ENCODE measurements at places on chromosomes 13 and 19. TPM values are rescaled to one million over a fixed set of nuclear protein-coding genes. Genes with fewer than 3 reads are reported as not detected.

DNA sequence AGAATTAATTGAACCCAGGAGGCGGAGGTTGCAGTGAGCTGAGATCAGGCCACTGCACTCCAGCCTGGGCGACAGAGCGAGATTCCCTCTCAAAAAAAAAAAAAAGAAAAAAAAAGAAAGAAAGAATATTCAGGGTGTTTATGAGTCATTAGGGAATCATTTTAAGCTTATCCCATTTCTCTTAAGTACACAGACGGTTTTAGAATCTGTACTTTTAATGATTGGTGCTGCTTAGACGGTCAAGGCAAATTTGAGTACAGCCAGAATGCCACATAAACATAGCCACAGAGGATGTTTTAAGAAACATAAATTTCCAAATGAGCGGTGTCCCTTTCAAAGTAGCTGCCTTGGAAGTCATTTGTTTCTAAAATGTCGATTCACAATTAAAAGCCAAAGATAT is 2.6 kb downstream of the SPRYD7 start:
- no peak overlapping the region for H3K4me3 ChIP-seq
- H3K27me3 ChIP-seq: no peaks in the 10 kb centered on the region
- no peak overlapping the region for H3K27ac ChIP-seq
- no peak for DNase-seq
- H3K4me1 ChIP-seq: peaks cover 16% of the 10 kb centered on the region

DNA sequence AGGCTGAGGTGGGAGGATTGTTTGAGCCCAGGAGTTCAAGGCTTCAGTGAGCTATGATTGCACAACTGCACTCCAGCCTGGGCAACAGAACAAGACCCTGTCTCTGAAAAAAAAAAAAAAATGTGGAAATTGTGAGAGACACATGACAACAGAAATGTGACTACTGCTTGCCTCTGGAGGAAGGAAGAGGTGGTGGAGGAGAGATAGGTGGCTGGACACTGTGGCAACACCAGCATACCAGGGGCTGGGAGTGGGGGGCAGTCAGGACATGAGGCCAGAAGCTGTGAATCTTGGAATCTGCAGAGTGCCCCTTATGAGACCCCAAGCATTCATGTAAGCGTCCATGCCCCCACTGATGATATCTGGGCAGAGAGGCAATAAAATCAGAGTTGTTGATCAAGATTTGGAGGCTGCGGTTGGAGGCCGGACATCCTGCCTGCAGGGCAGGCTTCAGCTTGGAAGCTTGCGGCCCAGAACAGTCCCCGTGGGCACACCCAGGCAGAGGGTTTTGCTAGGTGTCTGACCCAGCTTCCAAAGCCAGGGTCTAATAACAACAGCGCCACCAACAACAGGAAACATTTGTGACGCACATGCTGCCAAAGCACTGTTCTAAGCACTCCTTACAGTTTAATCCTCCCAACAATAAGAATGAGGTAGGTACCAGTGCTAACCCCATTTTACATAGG is 16.9 kb downstream of the FAM187B start:
- no peak for DNase-seq
- H3K36me3 ChIP-seq: no peaks in the 10 kb centered on the region
- peaks cover 52% of the 10 kb centered on the region for H3K4me1 ChIP-seq
- no peaks in the 10 kb centered on the region for H3K27me3 ChIP-seq

GRCh38 chr19:42942187-42942789 is 5.3 kb upstream of the PSG7 start:
- H3K4me1 ChIP-seq: no peaks in the 10 kb centered on the region
- no peaks in the 10 kb centered on the region for H3K36me3 ChIP-seq
- DNase-seq: peak; percentile 22
- no peak overlapping the region for H3K4me3 ChIP-seq
- no peak overlapping the region for H3K27ac ChIP-seq

- H3K27me3 ChIP-seq: no peaks in the 10 kb centered on the region
- H3K4me3 ChIP-seq: no peak overlapping the region
- no peak for DNase-seq
- H3K36me3 ChIP-seq: no peaks in the 10 kb centered on the region
- no peak overlapping the region for H3K27ac ChIP-seq
- no peaks in the 10 kb centered on the region for H3K4me1 ChIP-seq
These were observed 60.3 kb downstream of the SLC7A9 start for GRCh38 chr19:32809254-32809653.

DNA sequence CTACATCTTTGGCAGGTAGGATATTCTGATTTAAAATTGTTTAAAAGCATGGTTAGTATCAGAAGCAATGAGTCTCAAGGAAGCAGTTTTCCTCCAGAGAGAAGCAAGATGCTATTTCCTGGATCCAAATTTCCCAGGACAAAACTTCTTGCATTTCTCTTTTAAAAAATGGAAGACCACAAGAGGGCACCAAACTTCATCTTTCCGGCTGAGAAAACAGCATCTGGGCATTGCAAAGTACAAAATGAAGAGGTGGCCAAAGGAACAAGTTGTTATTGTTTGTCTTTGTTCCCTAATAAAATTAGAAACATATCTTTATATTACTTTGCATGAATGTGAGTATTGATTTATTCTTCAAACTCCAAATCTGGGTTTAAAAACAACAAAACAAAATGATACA is 60.0 kb upstream of the LRCH1 start:
- H3K36me3 ChIP-seq: no peaks in the 10 kb centered on the region
- no peak overlapping the region for H3K4me3 ChIP-seq
- peak; percentile 32 for DNase-seq
- H3K27me3 ChIP-seq: no peaks in the 10 kb centered on the region
- H3K27ac ChIP-seq: no peak overlapping the region

DNA sequence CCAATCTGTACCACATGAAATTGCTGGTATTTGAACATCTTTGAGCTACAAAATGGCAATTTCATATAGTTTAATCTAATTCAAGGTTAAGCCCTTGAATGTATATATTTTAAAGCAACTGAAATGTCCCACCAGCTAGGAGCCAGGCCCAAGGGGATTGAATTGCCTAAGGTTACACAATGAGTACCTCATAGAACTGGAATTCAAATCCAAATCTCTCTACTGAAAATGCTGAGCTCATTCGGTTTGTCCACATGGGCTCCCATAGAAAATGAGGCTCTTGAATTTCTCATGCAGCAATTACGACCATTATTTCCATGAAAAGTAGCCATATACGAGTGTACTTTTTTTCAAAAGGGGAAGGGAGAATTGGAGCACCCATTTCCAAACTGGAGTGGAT is 31.5 kb upstream of the FNDC3A start:
- DNase-seq: no peak
- no peak overlapping the region for H3K4me3 ChIP-seq
- H3K4me1 ChIP-seq: no peaks in the 10 kb centered on the region
- no peak overlapping the region for H3K27ac ChIP-seq
- H3K27me3 ChIP-seq: no peaks in the 10 kb centered on the region

- H3K27me3 ChIP-seq: no peaks in the 10 kb centered on the region
- DNase-seq: no peak
- H3K27ac ChIP-seq: no peak overlapping the region
- no peaks in the 10 kb centered on the region for H3K4me1 ChIP-seq
These were observed 270.6 kb downstream of the FGF14 start for GRCh38 chr13:102131246-102131645.

GRCh38 chr19:11578258-11579142 is 1.1 kb upstream of the ACP5 start:
- H3K4me3 ChIP-seq: no peak overlapping the region
- H3K36me3 ChIP-seq: no peaks in the 10 kb centered on the region
- no peaks in the 10 kb centered on the region for H3K27me3 ChIP-seq
- DNase-seq: no peak
- H3K27ac ChIP-seq: no peak overlapping the region

- H3K27ac ChIP-seq: no peak overlapping the region
- no peaks in the 10 kb centered on the region for H3K4me1 ChIP-seq
- peaks cover 18% of the 10 kb centered on the region for H3K27me3 ChIP-seq
- DNase-seq: no peak
These were observed 140.2 kb downstream of the SOX1 start for GRCh38 chr13:112207129-112207528.

DNA sequence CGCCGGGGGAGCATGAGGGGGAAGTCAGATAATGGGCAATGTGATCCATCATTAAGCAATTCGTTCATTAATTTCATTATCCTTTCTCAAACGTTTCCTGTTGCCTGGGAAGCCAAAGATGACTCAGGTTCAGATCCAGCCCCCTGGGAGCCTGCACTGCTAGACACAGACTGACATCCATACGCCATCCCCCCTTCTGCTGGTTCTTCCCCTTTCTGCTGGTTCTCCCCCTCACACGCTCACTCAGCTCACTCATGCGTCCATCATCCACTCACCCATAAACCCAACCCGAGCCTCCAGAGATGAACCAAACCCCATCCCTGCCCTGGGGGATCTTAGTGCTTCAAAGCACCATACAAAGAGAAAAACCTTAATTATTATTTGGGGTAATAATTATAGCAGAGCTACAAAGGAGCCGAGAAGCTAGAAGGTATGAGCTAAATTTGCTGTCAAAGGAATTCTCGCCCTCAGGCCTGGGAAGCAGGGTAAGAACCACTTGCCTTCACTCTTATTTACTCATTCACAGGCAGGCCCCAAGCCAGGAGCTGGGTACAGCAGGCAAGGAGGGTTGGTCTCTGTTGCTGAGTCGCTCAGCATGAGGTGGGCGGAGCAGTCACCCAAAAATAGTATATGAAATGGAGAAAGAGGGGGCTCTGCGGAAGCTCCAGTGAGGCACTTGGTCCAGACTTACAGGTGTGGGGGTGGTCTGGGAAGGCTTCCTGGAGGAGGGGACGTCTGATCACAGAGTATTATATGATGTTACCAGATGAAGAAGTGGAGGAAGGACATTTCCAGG is 7.0 kb upstream of the ZNF444 start:
- H3K27me3 ChIP-seq: no peaks in the 10 kb centered on the region
- H3K4me1 ChIP-seq: peaks cover 3% of the 10 kb centered on the region
- DNase-seq: no peak
- H3K36me3 ChIP-seq: no peaks in the 10 kb centered on the region

DNA sequence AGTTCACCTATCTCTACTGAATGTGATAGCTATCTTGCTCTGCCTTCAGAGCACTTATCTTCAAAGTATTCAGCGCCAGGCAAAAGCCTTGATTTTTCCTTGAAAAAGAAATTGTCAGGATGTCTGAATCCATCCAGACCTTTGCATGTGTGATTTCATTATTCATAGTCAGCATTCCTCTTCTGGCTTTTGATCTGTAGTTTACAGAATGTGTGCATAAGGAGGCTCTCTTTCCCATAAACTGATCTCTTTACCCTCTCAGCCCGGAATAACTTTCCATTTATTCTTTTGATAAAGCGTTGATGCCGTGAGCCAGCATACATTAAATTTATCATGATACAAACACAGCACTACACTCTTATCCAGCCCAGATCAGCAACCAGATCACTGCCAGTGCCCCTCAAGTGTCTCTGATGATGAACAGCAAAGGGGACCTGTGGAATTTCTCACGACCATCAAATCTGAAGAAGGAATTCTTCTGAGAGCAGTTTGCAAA is 130.8 kb downstream of the DNAJC15 start:
- H3K27me3 ChIP-seq: no peaks in the 10 kb centered on the region
- peak overlapping the region; percentile 15 for H3K4me3 ChIP-seq
- H3K36me3 ChIP-seq: no peaks in the 10 kb centered on the region
- H3K4me1 ChIP-seq: peaks cover 14% of the 10 kb centered on the region

DNA sequence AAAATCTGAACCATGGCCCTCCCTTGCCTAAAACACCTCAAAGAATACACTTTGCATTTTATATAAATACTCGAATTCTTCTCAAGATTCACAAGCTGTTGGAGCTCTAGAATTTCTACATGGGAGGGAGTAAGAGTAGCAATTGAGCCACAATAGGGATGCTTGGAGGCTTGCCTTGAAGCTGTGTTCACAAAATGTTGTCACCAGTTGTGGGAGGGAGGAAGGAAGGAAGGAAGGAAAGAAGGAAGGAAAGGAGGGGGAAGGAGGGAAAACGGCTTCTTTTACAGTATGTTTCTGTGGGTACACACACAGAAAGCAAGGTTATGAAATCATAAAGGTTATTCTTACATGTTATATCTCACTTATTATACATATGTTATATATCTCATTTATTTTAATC is 128.6 kb upstream of the PEG3 start:
- no peaks in the 10 kb centered on the region for H3K36me3 ChIP-seq
- no peaks in the 10 kb centered on the region for H3K27me3 ChIP-seq
- H3K27ac ChIP-seq: no peak overlapping the region
- H3K4me3 ChIP-seq: no peak overlapping the region
- no peak for DNase-seq
- H3K4me1 ChIP-seq: no peaks in the 10 kb centered on the region

DNA sequence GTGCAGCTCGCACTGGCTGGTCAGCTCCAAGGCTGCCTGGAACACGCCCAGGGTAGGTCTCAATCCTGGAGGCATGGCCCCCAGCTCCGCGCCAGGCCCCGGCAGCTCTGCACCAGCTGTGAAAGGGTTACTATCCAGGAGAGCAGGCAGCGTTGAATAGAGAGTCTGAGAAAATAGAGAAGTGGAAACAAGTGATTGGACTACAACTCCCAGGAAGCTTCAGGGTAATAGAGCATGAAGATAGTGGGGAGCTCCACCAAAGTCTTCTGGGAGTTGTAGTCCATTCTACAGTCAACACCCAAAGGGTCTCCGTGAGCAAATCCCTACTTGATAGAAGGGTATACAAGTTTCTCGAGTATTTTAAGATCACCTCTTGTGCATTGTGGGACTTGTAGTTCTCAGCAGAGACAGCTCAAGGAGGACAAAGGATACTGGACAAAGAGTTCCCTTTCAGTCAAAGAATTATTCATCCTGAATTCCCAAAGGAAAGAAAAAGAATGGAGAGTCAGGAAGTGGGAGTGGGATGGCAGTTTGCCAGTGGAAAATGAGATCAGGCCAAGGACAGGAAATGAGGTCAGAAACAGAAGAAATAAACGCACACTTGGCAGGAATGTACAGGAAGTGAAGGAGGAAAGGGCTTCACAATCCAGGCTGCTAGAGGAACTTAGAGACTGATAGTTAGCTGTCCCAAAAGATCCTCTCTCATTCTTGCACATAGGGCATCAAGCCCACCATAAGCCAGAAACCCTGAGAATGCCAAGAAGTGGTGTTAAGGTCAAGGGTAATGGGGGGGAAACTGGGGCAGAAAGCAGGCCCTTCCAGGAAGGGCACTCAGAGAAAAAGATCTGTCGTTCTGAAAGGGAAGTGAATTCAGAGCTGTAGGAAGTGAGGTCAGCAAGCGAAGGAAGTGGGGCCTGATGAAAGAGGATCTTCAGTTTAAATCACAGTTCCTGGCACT is 5.5 kb upstream of the MAMSTR start:
- H3K27me3 ChIP-seq: no peaks in the 10 kb centered on the region
- peak overlapping the region; percentile 58 for H3K27ac ChIP-seq
- H3K4me1 ChIP-seq: peaks cover 32% of the 10 kb centered on the region

- peaks cover 54% of the 10 kb centered on the region for H3K4me1 ChIP-seq
- DNase-seq: no peak
- H3K27me3 ChIP-seq: no peaks in the 10 kb centered on the region
- H3K27ac ChIP-seq: peak overlapping the region; percentile 99
These were observed 964 bp downstream of the SPINT2 start for GRCh38 chr19:38265213-38265861.

DNA sequence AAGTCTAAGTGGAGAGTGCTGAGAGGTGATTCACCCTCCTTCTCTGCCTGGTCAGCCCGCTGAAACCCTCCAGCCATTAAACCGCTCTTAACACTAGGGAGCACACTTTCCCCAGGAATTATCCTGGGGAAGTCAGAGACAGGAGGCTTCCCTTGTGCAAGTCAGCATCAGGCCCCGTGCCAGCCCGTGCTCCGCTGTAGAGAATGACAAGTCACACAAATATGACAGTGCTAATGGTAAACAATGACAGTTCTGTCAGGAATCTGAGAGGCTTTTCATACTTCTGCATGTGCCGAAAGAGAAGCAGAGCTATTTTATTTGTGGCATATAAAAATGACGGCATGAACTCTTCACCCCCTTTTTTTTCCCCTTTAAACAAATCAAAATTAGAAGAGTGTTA is 816.9 kb upstream of the SLC10A2 start:
- peak; percentile 90 for DNase-seq
- H3K4me1 ChIP-seq: peaks cover 9% of the 10 kb centered on the region
- H3K27me3 ChIP-seq: no peaks in the 10 kb centered on the region
- no peak overlapping the region for H3K4me3 ChIP-seq

SMIM44 gene
- total RNA-seq: not detected

TMPRSS9 gene
- not detected for total RNA-seq

CEACAM20 gene
- total RNA-seq: not detected

DOCK6 gene
- 82.4 TPM for total RNA-seq

ZNF506 gene
- 0.42 TPM for total RNA-seq

Measured in HCT116 (cell line).